ENCODE measurements at places on chromosomes 6 and 20.
A peak's percentile ranks its signal among the peaks of the same experiment; 100 is the strongest.

- DNase-seq = peak; percentile 45
Observed at GRCh38 chr6:149545258-149545753, 537 bp downstream of the PPIL4 start.

DNA sequence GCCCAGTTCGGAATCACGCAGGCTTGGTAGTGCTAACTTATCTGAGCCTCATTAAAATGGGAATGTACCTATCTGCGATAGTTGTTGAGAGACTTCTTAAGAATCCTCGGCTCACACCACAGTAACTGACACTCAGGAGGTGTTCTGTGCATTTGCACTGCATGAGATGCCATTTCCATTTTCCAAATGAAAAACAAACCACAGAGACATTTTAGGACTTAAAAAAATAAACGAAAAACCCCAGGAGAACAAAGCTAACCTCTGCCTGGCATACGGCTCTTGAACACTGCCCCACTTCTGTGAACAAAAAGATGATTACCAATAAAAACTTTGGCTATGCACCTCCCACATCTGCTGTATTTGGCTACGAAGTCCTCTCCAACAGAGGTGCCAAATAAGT, 37.6 kb downstream of the BEND3 start:
- no peak for DNase-seq

DNA sequence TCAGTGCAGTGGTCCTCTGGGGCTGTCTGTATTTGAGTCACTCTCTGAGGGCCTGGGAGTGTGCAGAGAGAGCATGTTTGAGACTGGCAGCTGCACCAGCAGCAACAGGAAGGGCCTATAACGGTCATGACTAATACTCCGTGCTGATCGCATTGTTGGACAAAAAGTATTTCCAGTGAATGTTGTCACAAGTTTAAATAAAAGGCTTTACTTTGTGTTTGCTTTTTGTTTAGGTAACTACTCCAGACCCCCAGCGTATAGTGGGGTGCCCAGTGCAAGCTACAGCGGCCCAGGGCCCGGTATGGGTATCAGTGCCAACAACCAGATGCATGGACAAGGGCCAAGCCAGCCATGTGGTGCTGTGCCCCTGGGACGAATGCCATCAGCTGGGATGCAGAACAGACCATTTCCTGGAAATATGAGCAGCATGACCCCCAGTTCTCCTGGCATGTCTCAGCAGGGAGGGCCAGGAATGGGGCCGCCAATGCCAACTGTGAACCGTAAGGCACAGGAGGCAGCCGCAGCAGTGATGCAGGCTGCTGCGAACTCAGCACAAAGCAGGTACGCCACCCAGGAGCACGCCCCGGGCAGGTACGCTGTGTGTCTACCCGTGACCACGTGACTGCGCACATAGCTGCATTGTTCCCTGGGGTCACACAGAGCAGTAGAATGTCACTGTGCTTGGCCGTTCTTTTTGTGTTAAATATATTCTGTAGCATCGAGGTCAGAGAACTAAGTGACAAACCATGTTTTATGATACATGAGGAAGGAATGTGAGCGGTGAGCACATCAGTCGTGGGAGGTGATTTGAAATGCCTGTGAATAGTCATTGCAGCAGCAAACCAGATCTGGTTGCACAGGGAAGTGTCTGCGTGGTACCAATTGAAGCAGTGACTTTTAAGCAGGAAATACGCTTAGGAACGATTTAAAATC, 174.7 kb downstream of the TMEM242 start:
- no peak for DNase-seq

GRCh38 chr6:35360349-35361138, 18.2 kb downstream of the PPARD start:
- DNase-seq = no peak

DNA sequence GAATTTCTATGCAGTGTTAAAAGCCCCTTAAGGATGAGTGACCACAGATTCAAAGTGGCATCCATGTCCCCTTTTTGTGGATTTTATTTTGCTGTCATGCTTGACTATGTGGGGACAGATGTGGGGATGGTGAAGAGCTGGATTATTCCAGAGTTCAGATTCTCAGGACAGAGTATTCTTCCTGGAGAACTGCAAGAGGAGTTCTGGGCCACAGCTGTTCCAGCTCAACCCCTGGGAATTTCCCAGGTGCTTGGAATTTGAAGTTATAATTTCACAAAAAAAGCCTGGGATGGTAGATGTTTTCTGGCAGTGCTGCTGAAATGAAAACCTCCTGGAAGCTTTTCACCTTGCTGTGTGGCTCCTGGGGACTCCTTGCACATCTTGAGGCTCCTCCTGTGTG, 671.8 kb upstream of the MARCKS start:
- DNase-seq = no peak

- DNase-seq = no peak
Observed at GRCh38 chr20:57251949-57252348, 14.5 kb downstream of the BMP7 start.

DNA sequence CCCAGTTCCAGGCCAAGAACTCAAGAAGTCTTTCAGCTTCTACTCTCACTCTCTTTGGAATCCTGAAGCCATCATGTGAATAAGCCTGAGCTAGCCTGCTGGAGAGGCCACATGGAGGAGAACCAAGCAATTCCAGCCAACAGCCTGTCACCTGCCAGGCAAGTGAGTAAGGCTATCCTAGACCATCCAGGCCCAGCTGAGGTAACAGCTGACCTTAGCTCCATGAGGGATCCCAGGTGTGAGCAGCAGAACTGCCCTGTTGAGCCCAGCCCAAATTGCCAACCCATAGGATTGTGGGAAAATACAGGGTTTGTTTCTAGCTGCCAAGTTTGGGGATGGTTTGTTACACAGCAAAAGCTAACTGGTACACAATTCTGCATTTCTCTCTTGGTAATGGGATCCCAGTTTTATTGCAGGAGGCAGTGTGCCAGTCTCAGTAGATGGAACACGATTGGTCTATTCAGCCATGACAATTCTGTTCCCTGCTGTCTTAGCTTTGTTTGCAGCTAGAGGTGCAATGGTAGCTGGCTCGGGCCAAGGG, 5.5 kb downstream of the SRXN1 start:
- no peak for DNase-seq

- no peak for DNase-seq
Observed at GRCh38 chr6:161215876-161216615, 57.8 kb downstream of the AGPAT4 start.

DNA sequence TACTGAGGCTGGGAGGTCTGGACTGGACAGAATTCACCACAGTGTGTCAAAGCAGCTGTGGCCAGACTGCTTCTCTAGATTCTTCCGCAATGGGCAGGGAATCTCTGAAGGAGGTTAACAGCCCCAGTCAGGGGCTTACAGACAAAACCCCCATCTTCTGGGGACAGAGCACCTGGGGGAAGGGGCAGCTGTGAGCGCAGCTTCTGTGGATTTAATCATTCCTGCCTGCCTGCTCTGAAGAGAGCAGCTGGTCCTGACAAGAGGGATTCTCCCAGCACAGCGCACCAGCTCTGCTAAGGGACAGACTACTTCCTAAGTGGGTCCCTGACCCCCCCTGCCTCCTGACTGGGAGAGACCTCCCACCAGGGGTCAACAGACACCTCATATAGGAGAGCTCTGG, 32.5 kb upstream of the UNC93A start:
- no peak for DNase-seq

DNA sequence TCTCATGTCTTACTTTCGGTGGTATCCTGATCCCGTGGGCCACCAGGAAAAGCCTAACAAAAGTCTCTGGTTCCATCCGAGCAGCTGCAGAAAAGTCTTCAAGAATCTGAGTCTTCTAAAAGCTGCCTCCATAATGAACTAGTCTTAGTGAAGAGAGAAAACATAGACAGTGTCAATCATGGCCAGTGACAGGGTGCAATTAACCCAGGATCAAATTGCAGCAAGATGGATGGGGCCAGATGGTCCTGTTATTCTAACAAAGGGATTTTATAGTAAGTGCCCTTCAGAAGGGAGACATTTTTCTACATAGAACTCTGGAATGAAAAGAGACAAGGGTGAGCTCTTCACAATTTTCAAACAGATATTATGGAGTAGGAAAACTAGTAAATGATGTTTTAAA, 281.6 kb upstream of the ZFP64 start:
- no peak for DNase-seq

GRCh38 chr6:2899596-2899995, 3.5 kb downstream of the SERPINB9 start:
- no peak for DNase-seq

- DNase-seq = no peak
Observed at GRCh38 chr6:168133168-168133561, 54.2 kb upstream of the FRMD1 start.

DNA sequence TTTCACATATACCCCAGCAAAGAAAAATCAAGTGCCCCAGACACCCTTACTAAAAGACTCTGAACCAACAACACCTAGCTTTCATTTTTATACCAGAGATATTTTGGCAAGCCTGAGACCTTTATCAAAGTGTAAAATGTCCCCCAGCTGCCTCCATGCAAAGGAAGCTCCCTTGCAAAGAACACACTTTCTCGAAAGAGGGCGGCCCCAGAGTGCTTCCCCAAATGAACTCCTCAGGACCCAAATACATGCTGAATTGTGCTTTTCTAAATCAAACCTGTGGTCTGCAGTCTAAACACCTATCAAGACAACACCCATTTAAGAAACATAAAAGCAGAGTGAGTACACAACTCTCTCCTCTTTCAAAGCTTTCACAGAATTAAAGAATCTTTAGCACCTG, 490 bp downstream of the IPCEF1 start:
- DNase-seq = no peak

Measured in renal cortex interstitium (tissue), 15 donors.